Sciatic nerve (tissue), 2 donors: ENCODE measurements at places on chromosomes 4 and X.
A peak's percentile ranks its signal among the peaks of the same experiment; 100 is the strongest.

- no peak for DNase-seq
Observed at GRCh38 chr4:7698584-7698983, 241.1 kb downstream of the AFAP1 start.

GRCh38 chr4:160514126-160514525 lies 1411.2 kb downstream of the RAPGEF2 start:
- no peak for DNase-seq

DNA sequence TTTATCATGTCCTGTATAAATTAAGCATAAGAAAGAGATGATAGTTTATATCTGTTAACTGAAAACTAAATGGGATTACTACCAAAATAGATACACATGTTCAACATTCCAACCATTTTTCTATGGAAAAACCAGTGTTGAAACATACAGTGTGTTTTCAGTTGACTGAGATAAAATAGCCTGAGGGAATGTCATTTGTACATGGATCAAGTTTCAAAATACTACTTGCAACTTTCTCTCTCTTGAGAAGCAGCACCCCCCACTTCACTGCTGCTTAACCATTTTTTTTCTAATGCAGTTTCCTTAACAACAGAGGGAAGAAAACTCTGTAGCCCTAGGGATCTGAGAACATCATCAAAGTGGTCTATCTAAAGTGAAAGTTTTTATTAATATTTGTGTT lies 70.8 kb downstream of the NPNT start:
- DNase-seq = no peak

GRCh38 chrX:154804957-154805695 lies at the start of gene MPP1:
MPP1 (minus strand) TSS chrX:154805485; CDS start chrX:154805373, 112 bp downstream.
- peak; percentile 83 for DNase-seq

DNA sequence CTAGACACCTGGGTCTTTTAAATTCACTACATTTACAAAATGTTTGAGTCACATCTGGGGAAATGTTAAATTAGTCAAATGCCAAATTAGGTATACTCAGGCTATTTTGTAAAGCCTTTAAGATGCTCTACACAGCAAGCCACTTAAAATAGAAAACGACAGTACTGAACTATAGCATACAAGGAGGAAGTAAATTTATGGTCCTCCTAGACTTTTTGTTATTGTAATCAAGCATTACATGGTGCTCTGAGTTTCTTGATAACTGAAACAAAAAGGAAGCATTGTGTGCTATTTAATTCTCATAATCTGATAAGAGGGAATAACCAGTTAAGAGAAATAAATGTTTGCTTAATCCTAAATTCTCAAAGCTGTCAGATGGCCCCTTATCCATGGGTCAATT lies 46.2 kb downstream of the SLC9A7 start:
- no peak for DNase-seq

GRCh38 chr4:112973750-112974251 lies 75.7 kb upstream of the ANK2 start:
- DNase-seq = no peak

DNA sequence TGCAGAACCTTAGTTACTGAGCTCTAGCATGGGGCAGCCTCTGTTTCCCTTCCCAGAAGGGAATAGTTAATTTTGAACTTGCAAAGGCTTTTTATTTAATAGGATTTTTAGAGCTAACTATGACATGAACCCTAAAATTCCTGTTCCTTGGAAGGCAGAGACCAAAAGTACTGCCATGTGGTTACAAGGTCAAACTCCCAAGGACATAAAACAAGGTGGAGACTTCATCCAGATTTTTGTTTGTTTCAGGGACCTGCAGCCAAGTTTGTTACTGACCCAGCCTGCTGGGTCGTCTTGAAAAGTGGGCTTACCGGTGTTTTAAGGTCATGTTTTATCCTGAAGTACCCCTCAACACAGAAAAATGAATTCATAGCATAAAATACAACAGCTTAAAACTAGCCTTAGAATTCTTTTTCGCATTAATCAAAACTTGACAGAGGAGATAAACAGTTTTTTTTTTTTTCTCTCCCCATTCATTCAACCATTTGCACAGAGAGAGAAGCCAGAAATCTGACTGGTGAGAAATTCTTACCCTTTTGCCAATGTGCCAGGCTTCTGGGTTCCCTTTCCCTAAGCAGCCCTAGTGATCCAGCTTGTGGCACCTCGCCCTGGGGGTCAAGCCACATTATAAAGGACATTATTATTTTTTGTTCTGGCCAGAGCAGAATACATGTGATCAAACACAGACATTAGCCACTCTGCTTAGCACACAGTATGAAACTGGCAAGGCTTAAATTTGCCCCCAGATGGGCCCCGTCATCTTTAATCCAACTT lies 21.5 kb upstream of the GRPEL1 start:
- DNase-seq = peak; percentile 53

- DNase-seq = no peak
Observed at GRCh38 chrX:47456080-47456479, 26.9 kb downstream of the ZNF41 start.

- no peak for DNase-seq
Observed at GRCh38 chr4:41280010-41280409, 23.3 kb downstream of the UCHL1 start.

DNA sequence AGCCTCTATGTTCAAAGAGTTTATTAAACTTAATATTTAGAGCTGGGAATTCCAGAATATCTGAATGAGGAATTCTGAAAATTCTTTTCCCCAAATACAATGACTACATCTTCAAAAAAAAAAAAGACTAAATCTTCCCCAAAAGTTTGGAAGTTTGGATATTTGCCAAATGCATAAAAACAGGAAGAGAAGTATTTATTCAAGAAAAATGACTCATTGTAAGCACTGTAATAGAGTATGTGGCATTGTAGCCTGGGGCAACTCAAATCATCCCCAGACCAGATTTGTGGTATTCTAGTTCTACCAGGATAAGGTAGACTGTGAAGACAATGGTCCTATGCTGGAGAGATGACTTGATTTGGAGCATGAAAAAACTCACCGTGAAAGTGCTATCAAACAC lies 78.5 kb upstream of the PDHA2 start:
- no peak for DNase-seq

GRCh38 chrX:109270580-109271484 lies 211.1 kb downstream of the GUCY2F start:
- no peak for DNase-seq

GRCh38 chr4:72805284-72805683 lies 236.3 kb upstream of the ADAMTS3 start:
- no peak for DNase-seq

DNA sequence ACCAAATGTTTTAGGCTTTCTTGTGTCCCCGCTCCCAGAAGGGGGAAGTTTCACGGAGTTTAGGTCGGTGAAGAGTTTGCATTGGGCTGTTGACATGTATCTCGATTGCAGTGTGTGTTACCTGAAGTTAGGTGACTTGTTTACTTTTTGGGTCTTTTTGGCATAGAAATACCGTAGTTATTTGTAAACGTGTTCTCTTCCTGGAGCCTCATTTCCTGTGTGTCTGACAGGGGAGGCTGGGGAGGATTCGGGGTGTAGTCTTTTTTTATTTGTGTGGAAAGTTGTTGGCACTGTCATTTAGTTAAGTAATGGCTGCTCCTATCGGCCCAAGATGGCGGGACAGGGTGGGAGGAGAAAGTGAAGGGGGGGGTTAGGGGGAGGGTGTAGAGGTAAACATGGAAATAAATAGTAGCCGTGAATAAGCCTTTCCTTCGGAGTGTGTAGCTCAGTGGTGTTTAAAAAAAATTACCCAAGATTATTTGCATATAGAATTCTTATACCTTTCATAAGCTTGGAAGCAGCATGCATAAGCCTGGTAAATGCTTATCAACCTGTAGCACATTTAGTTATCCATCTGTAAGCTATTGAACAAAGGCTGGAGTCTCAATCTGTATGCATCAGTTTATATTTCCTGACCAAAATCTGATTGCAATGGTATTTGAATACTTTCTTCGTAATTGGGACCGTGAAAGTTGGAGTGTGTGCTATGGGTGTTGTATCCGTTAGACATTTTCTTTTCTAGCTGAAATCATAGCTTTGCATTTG lies 1.6 kb downstream of the KDM6A start:
- DNase-seq = no peak

- DNase-seq = no peak
Observed at GRCh38 chr4:152950402-152951274, 14.5 kb downstream of the FHDC1 start.

DNA sequence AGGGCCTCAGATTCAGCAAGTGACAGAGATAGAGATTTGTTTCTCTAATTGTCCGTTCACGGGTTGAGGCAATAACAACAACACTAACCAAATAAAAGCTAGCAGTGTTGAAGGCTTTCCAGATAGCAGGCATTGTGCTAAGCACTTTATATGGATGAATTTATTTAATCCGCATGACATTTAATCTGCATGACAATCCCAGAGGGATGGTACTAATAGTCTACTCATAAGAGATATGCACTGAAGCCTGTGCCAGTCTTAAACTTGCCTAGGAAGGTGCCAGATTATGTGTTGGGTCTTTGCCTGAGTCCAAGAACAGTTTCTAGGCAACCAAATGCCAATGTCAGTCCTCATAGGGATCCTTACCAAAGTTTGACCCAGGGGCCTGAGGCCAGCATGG lies 37.7 kb upstream of the FAT1 start:
- DNase-seq = no peak

- DNase-seq = no peak
Observed at GRCh38 chrX:39639871-39640270, 457.9 kb downstream of the BCOR start.

- no peak for DNase-seq
Observed at GRCh38 chrX:48468247-48468671, 1.8 kb downstream of the SLC38A5 start.

DNA sequence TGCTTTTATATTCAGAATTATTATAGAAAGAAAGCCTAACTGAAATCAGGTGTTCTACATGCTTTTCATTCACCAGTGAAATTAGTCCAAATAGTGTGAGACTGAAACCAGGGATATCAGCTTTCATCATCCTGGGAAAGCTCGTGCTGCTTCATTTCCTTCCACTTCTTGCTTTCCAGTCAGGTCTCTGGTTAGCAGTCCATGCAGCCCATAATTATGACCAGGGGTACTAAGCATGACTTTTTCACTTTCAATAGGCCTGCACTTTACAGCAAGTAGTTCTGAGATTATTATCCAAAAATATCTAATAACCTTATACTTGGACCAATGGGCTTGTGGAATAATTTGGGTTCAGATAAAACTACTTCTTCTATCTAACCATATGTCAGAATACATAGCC lies 673.2 kb upstream of the MAGEB2 start:
- no peak for DNase-seq

- no peak for DNase-seq
Observed at GRCh38 chrX:154004315-154004714, 15.4 kb downstream of the IRAK1 start.

GRCh38 chr4:94363136-94363655 lies 20.6 kb upstream of the HPGDS start:
- DNase-seq = no peak

GRCh38 chr4:48570646-48571220 lies 80.7 kb downstream of the ZAR1 start:
- no peak for DNase-seq

DNA sequence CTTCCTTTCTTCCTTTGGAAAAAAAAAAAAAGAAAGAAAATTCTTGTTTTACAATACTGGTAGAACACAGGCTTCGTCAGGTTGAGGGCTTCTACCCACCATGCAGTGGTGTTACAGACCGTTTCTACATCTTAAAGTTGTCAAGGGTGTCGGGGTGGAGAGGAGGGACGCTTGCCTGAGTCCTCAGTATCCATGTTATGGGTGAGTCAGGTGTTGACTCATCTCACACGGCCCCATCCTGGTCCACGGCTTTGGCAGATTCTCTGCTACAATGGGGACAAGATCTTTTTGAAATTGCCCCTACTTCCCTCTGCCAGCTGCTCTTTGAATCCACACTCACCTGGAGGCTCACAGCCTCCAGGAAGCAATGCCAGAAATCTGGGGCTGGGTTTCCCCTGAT lies 310.3 kb upstream of the ZFP42 start:
- no peak for DNase-seq

DNA sequence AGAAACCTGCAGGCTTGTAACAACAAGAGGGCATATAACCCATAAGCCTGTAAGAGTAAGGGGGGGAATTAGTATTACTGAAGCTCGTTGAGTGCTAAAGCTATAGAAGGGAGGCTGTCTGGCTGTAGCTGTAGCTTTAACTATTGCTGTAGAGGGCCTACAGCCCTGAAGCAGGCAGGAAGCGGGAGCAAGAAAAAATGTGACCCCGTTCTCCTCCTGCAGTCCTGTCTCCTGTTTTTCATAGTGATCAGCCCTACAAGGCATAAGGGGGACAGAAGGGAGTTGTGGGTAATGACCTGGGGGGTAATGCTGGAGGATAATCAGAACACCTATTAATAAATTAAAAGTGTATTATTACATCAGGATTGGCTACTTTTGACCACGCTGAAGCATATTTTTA lies 206.9 kb upstream of the MAB21L2 start:
- no peak for DNase-seq

DNA sequence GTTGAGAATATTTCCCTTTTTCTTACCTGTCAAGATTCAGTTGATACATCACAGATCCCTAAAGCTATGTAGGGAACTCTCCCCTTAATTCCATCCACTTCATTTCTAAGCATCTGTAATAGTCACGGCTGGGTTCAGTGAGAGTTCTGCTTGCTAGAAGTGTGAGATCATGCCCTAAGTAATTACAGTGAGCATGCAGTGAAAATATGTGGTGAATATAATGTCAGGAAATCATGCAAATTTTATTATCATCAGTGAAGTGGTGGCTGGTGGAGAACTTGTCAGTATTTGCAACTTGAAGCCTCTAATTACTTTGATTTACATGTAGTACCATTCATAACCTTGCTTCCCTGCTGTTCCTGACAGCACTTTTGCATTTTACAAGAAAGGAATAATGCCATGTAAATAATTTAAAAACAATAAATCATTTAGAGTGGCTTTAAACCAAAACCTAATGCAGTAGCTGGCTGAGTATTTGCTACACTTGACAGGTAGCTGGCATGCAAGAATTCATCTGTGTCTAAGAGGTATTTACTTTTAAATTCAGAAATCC lies 28.3 kb upstream of the CFAP299 start:
- DNase-seq = no peak

DNA sequence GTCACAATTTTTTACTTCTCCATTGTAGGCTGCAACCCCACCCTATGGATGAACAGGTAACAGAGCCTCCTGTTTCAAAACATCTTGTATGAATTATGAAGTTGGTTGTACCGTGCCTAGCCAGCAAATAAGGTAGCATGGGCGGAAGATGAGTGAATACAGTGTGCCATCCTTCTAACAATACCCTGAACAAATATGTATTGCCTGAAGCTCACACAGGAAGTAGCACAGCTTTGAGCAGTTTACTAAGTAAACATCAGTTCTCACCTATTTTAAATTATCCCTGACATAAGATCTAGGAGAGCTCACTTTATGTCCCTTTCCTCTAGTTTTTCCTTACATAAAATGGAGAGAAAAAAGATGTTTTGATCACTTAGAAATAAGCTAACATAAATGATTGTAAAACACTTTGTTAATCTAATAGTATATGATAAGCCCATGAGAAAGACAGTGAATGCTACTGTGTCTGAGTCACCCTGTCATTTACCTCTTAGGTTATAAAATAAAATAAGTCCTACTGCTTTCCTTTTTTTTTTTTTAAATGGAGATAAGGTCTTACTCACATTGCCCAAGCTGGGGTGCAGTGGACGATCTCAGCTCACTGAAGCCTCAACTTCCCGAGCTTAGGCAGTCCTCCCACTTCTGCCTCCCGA lies 36.6 kb downstream of the GRSF1 start:
- DNase-seq = no peak
